ENCODE measurements at places on chromosomes 4 and X.

DNA sequence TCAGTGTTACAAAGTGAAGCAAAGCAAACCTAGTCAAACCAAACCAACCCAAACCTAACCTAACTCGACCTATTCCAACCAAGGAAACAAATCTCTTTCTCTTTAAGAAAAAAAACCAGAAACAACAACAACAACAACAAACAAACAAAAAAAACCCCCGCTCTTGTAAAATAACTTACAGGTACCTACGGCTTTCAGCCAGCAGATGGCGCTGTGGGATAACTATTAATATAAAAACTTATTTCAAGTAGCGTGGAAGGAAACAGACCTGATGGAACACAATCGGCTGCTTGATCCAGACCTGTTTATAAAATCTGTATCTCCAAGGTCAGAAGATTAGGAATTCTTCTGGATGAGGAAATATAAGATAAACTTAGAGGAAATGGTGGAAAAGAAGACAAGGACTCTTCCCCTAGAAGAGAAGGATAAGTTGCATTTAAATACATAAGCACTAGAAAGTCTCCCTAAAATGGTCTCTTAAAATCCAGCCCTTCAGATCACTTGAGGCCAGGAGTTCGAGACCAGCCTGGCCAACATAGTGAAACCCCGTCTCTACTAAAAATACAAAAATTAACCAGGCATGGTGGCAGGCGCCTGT is 34.4 kb upstream of the CDKL5 start:
- peak; percentile 59 for DNase-seq

- DNase-seq, result no peak
Observed at GRCh38 chr4:149574971-149575370, 240.7 kb downstream of the IQCM start.

- DNase-seq, result no peak
Observed at GRCh38 chr4:71830-72229, 18.7 kb downstream of the ZNF595 start.

DNA sequence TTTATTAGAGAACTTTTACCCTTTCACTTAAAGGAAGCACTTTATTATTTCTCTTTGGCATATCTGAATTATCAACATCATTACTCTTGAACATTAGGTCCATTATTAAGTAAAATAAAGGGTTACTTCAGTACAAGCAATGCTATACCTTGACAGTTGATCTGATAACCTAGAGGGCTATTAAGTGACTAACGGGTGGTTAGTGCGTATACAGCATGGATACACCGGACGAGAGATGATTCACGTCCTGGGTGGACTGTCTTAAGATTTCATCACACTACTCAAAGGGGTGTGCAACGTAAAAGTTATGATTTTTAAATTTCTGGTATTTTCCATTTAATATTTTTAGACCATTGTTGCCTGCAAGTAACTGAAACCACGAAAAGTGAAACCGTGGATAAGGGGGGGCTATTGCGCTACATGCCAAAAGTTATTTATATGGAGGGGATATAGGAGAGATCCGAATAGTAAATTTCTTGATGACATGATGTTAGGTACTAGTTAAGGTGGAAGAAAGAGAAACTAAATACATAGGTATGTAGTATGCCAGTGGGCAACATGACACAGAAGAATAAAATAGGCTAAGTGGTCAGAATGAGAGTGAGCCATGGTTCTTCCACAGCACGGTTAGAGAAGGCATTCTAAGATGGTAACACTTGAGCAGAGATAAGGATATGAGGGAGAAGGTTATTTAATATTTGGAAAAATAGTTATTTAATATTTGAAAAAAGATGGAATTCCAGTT is 230.8 kb upstream of the ANKRD50 start:
- no peak for DNase-seq

DNA sequence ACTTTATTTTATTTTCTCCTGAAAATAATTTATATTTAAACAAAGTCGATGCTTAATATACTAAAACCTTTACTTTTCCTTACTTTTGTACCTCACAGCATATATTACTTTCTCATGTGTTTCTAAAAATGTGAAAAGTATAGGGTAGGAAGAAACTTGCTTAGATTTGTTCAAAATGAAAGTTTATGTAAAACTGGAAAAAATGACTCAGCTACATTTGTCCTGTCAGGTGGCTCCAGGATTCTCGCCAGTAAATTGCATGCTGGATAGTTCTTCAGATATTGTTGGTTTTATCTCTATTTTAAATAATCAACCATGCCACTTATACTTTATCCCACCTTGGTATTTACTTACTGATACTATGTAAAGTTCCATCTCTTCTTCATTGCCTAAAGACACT is 159.2 kb upstream of the NDST4 start:
- peak; percentile 53 for DNase-seq

- no peak for DNase-seq
Observed at GRCh38 chr4:42641656-42642055, 15.2 kb downstream of the ATP8A1 start.
